Left lobe of liver (tissue), 2 donors: ENCODE measurements at places on chromosomes 13 and 19. TPM values are rescaled to one million over a fixed set of nuclear protein-coding genes. Genes with fewer than 3 reads are reported as not detected.

DNA sequence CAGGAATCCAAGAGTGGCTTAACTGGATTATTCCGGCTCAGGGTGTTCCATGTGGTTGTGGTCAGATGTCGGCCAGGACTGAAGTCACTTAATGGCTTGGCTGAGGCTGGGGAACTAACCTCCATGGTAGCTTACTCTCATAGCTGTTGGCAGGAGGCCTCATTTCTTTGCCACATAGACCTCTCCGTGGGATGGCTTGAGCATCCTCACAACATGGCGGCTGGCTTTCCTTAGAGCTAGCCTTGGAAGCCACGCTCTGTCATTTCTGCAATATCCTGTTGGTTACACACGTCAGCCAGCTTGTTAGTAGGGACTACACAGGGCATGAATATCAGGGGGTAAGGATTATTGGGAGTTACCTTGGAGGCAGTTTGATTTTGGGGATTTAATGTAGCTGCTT is 5.1 kb downstream of the CRX start:
- DNase-seq, result no peak

- peak; percentile 68 for DNase-seq
These were observed 1.2 kb upstream of the HIF3A start for GRCh38 chr19:46295401-46296201.

DNA sequence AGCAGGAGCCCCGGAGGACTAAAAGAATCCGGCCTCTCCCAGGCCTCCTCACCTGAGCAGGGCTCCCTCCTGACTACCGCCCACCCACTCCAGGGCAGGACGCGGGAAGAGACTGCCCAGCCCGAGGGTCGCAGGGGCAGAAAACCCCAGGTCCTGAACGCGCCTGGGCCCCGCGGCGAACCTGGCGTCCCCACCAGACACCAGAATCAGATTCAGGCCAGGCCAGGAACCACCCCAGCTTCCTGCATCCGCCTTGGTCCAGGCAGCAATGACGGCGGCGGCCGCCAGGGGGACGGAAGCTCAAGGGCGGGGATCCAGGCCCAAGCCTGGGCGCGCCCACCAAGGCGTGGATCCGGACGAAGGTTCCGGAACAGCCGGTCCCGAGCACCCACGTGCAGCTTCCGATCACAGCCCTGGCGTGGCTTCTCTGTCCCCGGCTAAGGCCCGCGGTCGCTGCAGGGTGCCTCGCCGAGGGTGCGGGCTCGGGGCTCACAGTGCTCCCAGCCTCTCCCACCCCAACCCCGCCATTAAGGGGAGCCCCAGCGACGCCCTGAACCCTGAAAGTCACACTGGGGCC is 3.6 kb downstream of the LGALS7 start:
- DNase-seq, result peak; percentile 76

DNA sequence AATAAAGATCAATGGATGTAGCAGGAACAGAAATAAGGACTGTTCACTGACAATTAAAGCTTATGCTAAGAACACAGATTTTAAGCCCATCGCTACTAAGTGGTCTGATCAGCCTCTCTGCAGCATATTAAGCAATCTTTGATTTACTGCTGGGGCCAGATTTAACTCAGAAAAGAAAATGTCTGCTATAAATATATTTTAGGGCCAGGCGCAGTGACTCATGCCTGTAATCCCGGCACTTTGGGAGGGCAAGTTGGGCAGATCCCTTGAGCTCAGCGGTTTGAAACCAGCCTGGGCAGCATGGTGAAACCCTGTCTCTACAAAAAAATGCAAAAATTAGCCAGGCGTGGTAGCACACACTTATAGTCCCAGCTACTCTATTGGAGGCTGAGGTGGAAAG is 43.0 kb downstream of the METTL21C start:
- DNase-seq, result no peak

GRCh38 chr19:45693106-45693788 is 781 bp downstream of the QPCTL start:
- DNase-seq, result peak; percentile 80

Gene CCDC106
- total RNA-seq, result 13.5 TPM

- DNase-seq, result no peak
These were observed 267.1 kb downstream of the TBC1D4 start for GRCh38 chr13:75214846-75215245.

Gene NKPD1
- total RNA-seq, result not detected

- no peak for DNase-seq
These were observed 187.0 kb upstream of the KL start for GRCh38 chr13:32829269-32829668.

Gene GAS6
- total RNA-seq, result 36.5 TPM

- no peak for DNase-seq
These were observed 1384.1 kb downstream of the UQCRFS1 start for GRCh38 chr19:27828829-27829228.

DNA sequence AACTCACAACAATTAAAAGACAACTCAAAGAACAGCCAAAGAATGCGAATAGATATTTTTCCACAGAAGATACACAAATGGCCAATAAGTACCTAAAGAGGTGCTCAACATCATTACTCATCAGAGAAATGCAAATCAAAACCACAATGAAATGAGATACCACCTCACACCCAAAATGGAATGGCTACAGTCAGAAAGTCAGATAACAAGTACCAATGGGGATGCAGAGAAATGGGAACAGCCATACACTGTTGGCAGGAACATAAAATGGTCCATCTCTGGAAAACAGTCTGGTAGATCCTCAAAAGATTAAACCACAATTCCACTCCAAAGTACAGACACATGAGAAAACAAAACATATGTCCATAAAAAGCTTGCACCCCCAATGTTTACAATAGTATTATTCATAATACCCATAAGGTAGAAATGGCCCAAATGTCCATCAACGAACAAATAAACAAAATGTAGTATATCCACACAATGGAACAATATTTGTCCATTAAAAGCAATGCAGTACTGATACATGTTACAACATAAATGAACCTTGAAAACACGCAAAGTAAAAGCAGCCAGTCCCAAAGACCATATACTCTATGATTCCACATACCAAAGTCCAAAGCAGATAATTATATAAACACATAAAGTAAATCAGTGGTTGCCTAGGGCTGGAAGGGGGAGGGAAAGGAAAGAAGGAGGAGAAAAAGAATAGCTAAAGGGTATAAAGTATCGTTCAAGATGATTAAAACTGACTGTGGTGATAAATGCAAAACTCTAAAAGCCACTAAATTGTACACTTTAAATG is 19.6 kb downstream of the USP12 start:
- no peak for DNase-seq

Gene HSD11B1L
- 4.1 TPM for total RNA-seq

- DNase-seq, result no peak
These were observed 86.0 kb downstream of the GADD45B start for GRCh38 chr19:2561895-2562294.

GRCh38 chr19:7450243-7451223 is 38.3 kb downstream of the PEX11G start:
- no peak for DNase-seq

Gene LRRC4B
- 0.53 TPM for total RNA-seq

- DNase-seq, result no peak
These were observed 43.5 kb upstream of the RGCC start for GRCh38 chr13:41413872-41414271.

DNA sequence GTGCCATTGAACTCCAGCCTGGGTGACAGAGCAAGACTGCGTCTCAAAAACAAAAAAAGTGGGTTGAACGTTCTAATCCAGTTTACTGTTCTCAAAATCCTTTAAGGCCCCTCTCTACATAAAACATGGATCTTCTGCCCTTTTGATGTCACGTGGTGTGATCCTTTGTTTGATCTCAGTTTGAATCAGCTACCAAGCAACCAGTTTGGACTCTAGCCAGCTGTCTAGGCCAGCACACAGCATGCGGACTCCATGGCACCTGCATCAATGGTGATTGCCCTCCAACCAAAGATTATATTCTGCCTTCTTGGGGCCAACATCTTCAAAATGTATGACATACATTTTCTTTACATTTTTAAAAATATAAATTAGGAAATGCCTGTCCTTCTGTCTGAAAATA is 365.4 kb downstream of the NDFIP2 start:
- DNase-seq, result no peak

- DNase-seq, result peak; percentile 64
These were observed 600 bp downstream of the AP1M1 start for GRCh38 chr19:16198370-16198651.

Gene SRRM5
- total RNA-seq, result 0.35 TPM

Gene NANOS3
- not detected for total RNA-seq

Gene ZNF304
- total RNA-seq, result 2.6 TPM

Gene ADPRHL1
- total RNA-seq, result 1.2 TPM

- DNase-seq, result no peak
These were observed 22.1 kb upstream of the WDFY2 start for GRCh38 chr13:51562011-51562671.

Gene LGALS7
- total RNA-seq, result not detected

Gene ZNF888
- 0.70 TPM for total RNA-seq

DNA sequence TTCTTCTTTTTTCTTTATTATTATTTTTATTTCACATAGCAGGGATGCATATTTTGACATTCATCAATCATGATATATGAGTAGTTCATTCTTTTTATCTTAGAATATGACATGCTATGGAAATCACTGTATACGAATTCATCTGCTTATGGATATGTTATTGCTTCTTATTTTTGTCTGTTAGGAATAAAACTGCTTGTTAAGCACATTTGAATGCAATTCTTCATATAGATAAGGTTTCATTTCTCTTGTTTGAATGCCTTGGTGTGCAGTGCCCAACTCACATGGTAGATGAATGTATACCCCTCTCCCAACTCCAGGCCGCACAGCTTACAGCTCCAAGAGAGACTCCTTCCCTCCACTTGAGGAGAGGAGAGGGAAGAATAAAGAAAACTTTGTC is 11.3 kb downstream of the ZNF776 start:
- no peak for DNase-seq
